ENCODE measurements at places on chromosomes 12 and 14. TPM values are rescaled to one million over a fixed set of nuclear protein-coding genes. Genes with fewer than 3 reads are reported as not detected.

The TPPP2 gene
- 0.44 TPM for total RNA-seq

The E2F7 gene
- total RNA-seq: 2.4 TPM

The NTF3 gene
- 6.9 TPM for total RNA-seq

The TMEM121 gene
- 11.8 TPM for total RNA-seq

The PLD4 gene
- total RNA-seq: 12.9 TPM

The COL2A1 gene
- total RNA-seq: 56.7 TPM

The MIP gene
- total RNA-seq: 0.30 TPM

Data from spinal cord (tissue), 10 donors.